ENCODE measurements at places on chromosomes 11 and 22.

GRCh38 chr11:8800520-8801110 lies 110.4 kb upstream of the AKIP1 start:
- no peak for DNase-seq

GRCh38 chr11:38510041-38510440 lies 1912.0 kb upstream of the RAG2 start:
- no peak for DNase-seq

- DNase-seq: no peak
These were observed 168.5 kb downstream of the ARHGAP42 start for GRCh38 chr11:100855466-100856067.

DNA sequence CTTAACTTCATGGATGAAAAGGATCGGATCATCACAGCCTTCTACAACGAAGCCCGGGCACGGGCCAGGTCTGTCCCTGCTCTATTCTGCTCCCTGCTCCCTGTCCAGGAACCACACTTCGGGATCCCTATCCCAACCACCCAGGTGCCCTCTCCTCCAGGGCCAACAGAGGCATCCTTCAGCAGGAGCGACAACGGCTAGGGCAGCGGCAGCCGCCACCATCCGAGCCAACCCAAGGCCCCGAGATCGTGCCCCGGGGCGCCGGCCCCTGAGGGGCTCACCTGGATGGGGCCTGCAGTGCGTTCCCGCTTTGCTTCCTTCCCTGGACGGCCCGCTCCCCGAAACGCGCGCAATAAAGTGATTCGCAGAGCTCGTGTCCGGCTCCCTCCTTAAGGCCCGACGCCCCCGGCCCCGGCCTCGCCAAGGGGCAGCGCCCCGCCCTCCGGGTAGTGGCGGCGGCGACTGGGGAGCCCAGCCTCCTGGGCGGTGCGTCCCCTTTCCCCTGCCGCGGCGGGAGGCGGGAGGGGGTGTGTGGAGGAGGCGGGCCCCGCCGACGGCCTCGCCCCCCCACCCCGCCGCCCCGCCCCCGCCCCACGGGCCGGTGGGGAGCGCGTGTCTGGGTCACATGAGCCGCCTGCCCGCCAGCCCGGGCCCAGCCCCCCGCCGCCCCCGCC lies at the start of gene VEGFB:
TSS of gene VEGFB (plus strand) at position 672 of the 674 bp plus-strand sequence. CDS start 250 bp downstream, outside the sequence.
- peak; percentile 85 for DNase-seq

- no peak for DNase-seq
These were observed 72.4 kb downstream of the LDLRAD3 start for GRCh38 chr11:36016263-36016662.

DNA sequence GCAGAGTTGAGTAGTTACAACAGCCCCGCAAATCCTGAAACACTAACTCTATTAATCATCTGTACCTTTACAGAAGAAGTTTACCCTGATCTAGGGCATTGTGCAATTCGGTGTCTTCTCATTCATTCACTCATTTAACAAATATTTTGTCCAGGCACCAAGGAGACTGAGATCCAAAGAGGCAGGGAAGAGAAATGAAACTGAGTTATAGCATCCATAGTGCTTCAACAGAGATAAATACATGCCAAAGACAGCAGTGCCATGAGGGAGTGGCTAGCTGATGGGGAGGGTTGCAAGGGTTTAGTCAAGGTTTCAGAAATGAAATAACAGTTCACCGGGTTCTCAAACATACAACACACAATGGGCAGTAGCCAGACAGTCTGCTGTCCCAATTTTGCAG lies 40.2 kb upstream of the MTNR1B start:
- no peak for DNase-seq

- DNase-seq: peak; percentile 14
These were observed 33.4 kb downstream of the FDX1 start for GRCh38 chr11:110463153-110463552.

DNA sequence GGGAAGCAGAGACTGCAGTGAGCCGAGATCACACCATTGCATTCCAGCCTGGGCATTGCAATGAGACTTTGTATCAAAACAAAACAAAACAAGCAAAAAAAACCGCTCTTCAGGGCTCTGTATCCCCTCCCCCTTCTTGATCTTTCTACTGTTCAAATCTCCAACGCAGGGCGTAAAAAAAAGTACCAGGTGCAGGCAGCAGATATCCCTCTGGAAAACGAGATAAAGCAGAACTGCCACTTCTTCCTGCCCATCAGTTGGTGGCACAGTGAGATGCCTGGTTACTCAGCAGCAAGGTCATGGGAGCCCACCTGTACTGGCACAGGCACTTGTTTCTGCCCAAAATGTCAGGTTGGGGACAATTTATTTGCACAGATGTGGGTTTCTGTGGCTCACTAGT lies 11.2 kb downstream of the CCS start:
- no peak for DNase-seq

GRCh38 chr11:86798988-86799387 lies 1.4 kb upstream of the PRSS23 start:
- no peak for DNase-seq

- DNase-seq: no peak
These were observed 101.3 kb downstream of the GRAMD1B start for GRCh38 chr11:123531325-123531724.

DNA sequence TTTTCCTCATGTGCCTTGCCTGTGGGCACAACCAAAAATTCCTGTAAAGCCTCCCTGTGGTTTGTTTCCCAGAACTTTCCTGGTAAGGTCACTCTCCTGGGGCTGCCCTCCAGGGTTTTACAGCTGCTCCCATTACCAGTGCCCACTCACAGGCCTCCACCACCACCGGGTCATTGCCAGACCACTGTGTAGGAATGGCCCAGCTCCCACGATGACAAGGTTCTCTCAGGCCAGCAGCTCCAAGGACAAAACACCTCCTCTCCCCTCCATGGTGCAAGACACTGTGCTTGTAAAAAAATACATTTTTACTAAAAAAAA lies 96.1 kb upstream of the AKIP1 start:
- DNase-seq: no peak

DNA sequence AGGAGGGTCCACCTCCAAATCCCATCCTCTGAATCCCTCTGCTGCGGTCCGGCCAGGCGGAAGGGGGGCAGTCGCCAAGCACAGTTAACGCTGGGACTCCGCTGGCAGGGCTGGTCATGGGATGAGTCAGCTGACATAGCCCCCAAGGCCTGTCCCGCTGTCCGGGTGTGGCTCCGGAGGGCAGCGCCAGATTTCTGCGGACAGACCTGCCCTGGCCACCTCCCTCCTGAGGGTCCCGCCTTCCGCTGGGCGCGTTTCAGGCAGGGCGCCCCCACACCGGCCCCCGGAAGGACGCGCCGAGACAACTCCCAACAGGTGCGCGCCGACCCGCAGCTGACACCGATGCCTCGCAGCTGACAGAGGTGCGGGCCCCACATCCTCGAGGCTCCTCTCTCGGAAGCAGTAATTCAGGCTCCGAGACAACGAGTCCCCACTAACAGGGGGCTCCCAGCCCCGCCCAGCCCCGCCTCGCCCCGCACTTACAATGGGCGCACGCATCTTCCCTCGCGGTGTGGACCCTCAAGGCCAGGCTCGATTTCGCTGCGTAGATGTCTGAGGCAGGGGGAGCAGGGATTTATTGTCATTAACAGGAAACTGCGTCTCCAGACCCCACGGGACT lies 607 bp downstream of the PLAAT3 start:
- DNase-seq: peak; percentile 61

- no peak for DNase-seq
These were observed 8.1 kb downstream of the RCOR2 start for GRCh38 chr11:63908631-63909401.

DNA sequence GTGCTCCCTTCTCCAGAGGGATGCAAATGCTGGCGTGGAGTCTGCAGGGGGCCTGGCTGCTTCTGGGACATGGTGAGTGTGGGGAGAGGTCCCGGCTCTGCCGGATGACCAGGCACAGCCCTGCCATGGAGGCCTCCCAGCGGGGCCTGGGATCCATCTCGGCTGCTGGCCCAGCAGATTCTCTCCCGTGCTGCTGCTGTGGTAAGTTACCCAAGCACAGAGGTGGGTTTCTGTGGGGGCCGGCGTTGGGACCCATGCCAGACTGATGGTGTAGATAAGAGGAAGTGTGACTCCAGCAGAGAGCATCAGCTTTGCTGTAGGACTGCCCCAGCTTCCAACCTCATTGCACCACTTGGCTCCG lies 147.5 kb upstream of the B3GAT1 start:
- no peak for DNase-seq

- no peak for DNase-seq
These were observed 245.6 kb upstream of the B3GAT1 start for GRCh38 chr11:134657631-134658030.

- DNase-seq: peak; percentile 49
These were observed 13.0 kb upstream of the EIF3D start for GRCh38 chr22:36541831-36542411.

DNA sequence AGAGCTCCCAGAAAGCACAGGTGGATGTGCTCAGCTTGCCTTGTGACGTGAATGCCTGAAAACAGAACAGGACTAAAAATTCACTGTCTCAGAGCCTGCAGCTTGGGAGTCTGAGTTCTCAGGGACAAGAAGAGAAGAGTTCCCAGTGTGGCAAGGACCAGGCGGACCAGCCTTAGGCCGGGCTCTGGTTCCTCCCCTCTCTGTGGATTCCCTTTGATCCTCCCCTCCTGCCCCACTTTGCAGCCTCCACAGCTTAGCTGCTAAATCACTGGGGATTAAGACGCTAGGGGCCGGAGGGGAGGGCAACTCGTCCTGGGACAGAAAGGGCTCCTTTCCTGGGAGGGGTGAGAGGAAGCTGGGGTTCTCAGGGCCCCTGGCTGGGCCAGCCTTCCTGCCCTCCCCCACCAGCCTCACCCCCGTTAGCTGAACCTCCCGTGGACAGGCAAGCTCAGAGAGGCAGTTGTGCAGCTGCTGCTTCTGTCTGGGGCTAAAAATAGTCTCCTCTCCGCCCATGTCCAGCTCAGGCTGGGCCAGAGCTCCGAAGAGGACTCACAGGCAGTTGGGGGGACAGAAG lies 29.9 kb upstream of the JAM3 start:
- no peak for DNase-seq

DNA sequence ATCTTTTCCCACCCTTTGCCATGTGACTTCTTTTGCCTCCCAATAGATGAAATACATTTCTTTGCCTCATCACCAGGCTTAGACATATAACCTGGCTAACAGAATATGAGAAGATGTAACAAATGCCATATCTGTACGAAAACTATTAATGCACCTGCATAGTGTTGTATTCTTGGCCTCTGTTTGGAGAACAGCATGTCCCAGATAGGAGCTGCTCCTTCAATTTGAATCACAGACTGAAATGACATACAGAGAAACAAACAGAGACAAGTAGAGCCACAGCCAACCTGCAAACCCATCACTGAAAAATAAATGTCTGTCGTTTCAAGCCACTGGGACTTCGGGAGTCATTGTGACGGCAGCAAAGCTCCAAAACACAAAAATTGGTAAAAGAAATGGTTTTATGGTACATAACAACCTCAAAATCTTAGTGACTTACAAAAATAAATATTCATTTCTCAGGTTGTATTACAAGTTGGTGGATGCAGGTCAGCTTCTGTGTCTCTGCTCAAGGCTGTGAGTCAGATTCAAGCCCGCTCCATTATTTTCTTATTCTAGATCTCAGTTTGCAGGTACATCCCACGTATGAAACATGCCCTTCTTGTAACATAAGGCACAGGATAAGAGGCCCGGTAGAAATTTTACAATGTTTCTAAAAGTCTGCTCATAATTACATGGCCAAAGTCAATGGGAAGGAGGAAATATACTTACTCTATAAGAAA lies 171.3 kb upstream of the SOX6 start:
- DNase-seq: no peak

DNA sequence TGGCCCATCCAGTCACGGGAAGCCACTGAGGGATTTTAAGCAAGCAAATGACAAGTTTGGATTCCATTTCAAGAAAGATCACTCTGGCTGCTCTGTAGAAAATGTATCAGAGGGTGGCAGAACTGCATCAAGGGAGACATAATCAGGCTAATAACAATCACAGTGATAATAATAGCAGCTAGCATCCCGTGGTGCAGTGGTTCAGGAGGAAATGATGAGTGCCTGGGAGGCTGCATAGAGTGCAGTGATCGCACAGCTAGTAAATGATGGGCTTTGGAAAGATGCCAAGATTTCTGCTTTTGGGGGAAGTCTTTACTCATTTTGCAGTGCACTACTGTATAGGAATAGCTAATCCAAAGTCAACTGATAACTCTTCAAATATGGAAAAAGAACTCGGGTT lies 35.8 kb downstream of the TNRC6B start:
- DNase-seq: peak; percentile 15

- DNase-seq: no peak
These were observed 30.0 kb upstream of the MMP7 start for GRCh38 chr11:102560555-102561011.

DNA sequence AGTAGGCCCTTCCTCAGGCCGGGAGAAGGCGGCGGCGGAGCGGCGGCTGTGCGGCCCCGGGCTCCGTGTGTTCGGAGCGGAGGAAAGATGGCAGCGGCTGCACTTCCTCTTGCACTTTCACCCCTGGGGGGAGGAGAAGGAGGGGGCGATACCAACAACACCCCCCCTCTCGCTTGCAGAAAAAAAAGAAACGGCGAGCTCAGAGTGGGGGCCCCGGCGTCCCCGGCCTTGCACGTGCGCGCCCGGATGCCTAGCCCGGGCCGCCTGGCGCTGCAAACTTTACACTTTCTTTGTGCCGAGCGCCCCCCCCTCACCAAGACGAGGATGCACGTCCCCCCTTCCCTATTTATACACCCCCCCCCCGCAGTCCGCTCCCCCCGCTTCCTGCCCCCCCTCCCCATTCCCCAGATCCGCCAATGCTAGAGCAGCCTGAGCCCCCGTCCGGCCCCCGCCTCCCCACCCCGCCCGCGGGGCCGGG lies at the start of gene PATZ1:
TSS of gene PATZ1 (minus strand) at position 92 of the 478 bp plus-strand sequence. CDS start 744 bp downstream, outside the sequence.
- peak; percentile 83 for DNase-seq

- DNase-seq: no peak
These were observed 36.6 kb upstream of the NCR3LG1 start for GRCh38 chr11:17314904-17315426.

- no peak for DNase-seq
These were observed 3.7 kb downstream of the SERPIND1 start for GRCh38 chr22:20777420-20778177.

GRCh38 chr11:89633135-89633705 lies 76.9 kb upstream of the TRIM77 start:
- no peak for DNase-seq

GRCh38 chr22:20490183-20490940 lies 5.2 kb downstream of the KLHL22 start:
- no peak for DNase-seq

DNA sequence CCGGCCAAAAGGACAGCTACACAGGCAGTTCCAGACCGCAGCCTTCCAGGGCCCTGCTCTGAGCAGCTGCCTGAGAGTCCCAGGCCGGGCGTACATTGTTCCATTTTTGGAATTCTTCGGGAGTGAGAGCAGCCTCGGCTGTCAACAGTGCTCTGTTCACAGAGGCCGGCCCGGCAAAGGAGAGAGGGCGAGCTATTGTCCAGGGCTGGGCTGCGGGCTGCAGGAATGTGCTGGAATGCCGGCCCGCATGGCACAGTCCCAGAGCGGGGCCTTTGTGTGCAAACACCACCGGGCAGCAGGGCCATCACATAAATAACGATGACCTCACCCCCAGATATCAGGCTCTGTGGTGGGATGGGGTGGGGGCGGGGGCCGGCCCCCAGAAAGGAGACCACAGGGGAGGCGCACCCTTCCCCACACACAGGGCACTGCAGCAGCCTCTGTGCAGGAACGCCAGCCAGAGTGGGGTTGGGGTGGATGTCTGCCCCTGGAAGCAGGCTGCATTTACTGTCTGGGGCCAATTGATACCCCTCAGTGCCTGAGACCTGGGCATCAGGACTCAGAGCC lies 15.8 kb downstream of the LINC01488 start:
- no peak for DNase-seq
